ENCODE measurements at places on chromosomes 2 and 18.
A peak's percentile ranks its signal among the peaks of the same experiment; 100 is the strongest.

GRCh38 chr2:131034122-131035051 lies 58.9 kb downstream of the FAM168B start:
- no peak for DNase-seq

GRCh38 chr18:34153711-34154110 lies 71.0 kb downstream of the NOL4 start:
- DNase-seq, result no peak

- peak; percentile 75 for DNase-seq
Observed at GRCh38 chr18:57881818-57882413, 78.8 kb upstream of the ATP8B1 start.

GRCh38 chr2:236673126-236673822 lies 103.6 kb downstream of the ACKR3 start:
- no peak for DNase-seq

GRCh38 chr2:65056215-65057053 lies at the start of gene CEP68:
Gene CEP68 (plus strand): TSS chr2:65056416. CDS start chr2:65069445, 13,029 bp downstream.
- DNase-seq, result peak; percentile 97
